ENCODE measurements at places on chromosomes 12 and 14.

DNA sequence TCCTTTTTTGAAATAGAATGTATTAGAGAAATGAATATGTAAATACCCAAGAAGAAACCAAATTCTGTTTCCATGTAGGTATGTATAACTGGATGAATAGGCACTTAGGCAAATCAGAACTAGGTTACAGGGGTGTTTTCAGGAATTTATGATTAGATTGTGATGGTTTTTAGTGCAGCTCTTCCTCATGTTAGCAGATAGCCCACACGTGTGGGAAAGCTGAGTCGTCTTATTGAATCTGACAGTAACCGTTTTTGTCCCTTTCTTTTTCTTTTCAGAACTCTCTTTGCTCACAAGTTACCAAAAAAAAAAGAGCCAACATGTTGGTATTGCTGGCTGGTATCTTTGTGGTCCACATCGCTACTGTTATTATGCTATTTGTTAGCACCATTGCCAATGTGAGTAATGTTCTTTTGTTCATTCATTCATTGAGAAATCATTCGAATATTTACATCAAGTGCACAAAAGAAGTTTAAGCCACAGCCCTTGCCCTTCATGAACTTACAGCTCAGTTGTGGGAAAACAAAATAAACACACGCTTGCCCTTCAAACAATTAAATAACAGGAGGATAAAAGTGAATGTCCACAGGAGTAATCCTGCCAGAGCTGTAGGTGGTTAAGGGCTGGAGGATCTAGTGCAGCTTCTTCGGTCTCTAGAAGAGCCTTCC, 14.8 kb downstream of the EMP1 start:
- no peak overlapping the region for H3K4me3 ChIP-seq
- peak overlapping the region; percentile 47 for H3K27ac ChIP-seq
- H3K36me3 ChIP-seq: peaks cover 51% of the 10 kb centered on the region
- H3K4me1 ChIP-seq: peaks cover 58% of the 10 kb centered on the region
- H3K27me3 ChIP-seq: no peaks in the 10 kb centered on the region
- DNase-seq: no peak

GRCh38 chr12:69052613-69053408, 119.8 kb upstream of the CPM start:
- DNase-seq: no peak
- H3K27ac ChIP-seq: peak overlapping the region; percentile 6
- peaks cover 19% of the 10 kb centered on the region for H3K4me1 ChIP-seq
- H3K4me3 ChIP-seq: no peak overlapping the region

DNA sequence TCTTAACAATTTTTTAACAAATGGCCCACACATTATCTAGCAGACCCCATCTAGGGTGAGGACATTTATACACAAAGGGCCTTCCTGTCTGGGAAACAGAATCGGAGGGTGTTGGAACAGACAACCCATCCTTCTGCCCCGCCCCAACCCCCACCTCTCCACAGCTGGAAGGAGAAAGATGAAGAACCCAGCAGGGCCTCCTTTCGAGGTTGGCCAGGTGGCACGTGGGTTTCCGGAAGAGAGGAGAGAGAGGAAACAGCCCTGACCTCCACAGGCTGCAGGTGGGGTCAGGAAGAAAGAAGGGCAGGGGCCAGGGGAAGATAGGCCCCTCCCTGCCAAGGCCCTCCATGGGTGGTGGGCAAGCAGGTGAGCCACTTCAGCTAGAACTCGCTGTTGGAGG, 57.2 kb downstream of the LRRC74A start:
- H3K4me1 ChIP-seq: peaks cover 27% of the 10 kb centered on the region
- H3K27ac ChIP-seq: peak overlapping the region; percentile 56
- H3K36me3 ChIP-seq: no peaks in the 10 kb centered on the region
- no peak overlapping the region for H3K4me3 ChIP-seq
- no peaks in the 10 kb centered on the region for H3K27me3 ChIP-seq

DNA sequence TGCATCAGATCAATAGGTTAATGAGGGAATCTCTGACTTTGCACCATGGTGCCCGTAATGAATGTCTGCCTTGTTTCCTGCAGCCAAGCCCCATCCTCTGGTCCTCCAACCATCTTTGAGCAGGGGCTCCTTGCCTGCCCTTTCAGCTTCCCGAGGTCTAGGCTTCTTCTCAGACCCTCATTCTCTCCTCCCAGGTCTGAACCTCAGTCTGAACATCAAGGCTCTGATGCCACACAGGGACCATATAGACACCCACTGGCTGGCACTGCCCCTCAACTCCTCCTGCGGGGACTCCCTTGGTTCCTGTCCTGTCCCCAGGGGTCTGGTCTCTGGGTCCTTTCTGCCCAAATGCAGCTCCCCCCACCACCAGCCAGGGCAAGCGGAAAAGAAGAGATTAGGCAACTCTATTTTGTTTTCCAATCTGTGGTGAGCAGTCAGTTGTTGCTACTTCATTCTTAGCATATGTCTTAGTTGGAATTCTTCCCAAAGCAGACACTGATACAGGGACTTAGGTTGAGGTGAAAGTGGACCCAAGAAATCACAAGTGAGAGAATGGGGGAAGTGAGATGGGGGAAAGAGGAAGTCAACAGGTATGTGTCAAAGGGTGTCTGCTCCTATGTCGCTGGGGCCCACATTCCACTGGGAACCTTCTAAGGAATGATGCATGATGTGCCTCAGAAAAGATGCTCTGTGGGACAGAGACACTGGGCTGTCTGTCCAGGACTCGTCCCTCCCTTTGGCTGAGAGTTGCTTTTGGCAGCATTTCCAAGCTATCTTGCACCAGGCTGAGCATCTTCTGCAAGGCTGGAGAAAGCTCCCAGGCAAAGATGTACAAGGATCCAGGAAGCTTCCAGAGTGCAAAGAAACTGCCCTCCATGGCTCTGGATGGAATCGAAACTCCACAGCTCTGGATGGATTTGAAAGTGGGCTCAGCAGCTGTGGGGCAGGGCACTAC, 1096.5 kb upstream of the TMEM132C start:
- no peak overlapping the region for H3K27ac ChIP-seq
- no peak overlapping the region for H3K4me3 ChIP-seq
- H3K4me1 ChIP-seq: no peaks in the 10 kb centered on the region
- no peaks in the 10 kb centered on the region for H3K27me3 ChIP-seq

Data from vagina (tissue), 2 donors.